ENCODE measurements at places on chromosomes 16 and 17. TPM values are rescaled to one million over a fixed set of nuclear protein-coding genes. Genes with fewer than 3 reads are reported as not detected.

The CTRL gene
- total RNA-seq, result 0.26 TPM

The ACSM2B gene
- total RNA-seq, result 0.38 TPM

The TPPP3 gene
- under 0.01 TPM for total RNA-seq

The NLK gene
- 35.1 TPM for total RNA-seq

The RASL10B gene
- under 0.01 TPM for total RNA-seq

The CFAP97D1 gene
- under 0.01 TPM for total RNA-seq

The COPRS gene
- total RNA-seq, result 58.9 TPM

The SEPTIN12 gene
- not detected for total RNA-seq

The SMIM36 gene
- total RNA-seq, result not detected

The NIP7 gene
- total RNA-seq, result 22.7 TPM
